ENCODE measurements at places on chromosomes 3 and 15.

- DNase-seq: no peak
Observed at GRCh38 chr15:101528917-101529299, 39.4 kb upstream of the PCSK6 start.

DNA sequence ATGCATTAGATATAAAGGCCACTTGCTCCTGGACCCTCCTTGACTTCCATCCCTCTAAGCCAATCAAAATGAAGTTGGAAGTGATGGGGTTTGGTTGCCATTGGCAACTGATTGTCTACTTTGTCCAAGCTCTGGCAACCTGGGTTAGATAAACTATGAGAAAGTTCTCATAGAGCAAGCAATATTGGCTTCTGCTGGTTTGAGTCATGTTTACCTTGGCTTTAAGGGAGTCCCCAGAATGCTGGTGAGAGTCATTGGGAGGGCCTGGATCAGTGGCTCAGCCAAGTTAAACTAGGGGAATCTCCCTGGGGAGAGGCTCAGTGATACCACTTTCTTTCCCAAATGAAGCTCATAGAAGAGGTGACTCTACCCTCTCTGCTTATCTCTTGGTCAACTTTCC, 176.3 kb upstream of the ROPN1 start:
- no peak for DNase-seq

DNA sequence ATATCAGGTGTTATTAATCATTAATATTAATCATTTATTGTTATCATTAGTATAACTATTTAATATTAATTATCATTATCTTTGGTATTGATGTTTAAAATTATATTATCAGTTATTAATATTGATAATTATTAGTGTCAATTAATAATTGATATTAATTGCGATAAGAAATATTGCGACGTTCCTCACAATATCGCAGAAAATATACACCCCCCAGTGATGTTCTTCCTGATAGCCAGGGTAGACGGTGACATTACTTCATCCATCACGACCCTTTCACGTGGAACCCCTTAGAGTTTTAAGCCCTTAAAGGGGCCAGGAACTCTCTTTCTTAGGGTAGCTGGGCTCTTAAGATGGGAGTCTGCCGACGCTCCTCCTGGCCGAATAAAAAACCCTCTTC, 98.6 kb upstream of the OSBPL11 start:
- DNase-seq: no peak

- DNase-seq: no peak
Observed at GRCh38 chr3:73363093-73363492, 261.6 kb downstream of the PDZRN3 start.

DNA sequence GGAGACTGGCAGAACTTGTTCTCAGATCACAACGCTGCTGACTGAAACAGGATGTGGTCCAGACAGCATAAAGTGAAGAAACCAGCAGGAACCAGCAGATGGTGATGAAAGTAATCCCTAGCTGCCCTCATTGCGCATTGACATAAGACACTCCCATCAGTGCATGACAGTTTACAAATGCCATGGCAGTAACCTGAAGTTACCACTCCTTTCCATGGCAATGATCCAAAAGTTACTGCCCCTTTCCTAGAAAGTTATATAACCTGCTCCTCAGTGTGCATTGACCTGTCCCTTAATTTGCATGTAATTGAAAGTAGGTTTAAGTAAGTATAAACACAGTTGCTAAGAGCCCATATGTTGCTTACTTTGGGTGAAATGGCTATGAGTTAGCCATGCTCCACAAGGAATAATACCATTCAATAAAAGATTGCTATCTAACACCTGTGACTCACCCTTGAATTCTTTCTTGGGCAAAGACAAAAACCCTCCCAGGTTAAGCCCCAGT, 149.1 kb upstream of the CD96 start:
- no peak for DNase-seq

DNA sequence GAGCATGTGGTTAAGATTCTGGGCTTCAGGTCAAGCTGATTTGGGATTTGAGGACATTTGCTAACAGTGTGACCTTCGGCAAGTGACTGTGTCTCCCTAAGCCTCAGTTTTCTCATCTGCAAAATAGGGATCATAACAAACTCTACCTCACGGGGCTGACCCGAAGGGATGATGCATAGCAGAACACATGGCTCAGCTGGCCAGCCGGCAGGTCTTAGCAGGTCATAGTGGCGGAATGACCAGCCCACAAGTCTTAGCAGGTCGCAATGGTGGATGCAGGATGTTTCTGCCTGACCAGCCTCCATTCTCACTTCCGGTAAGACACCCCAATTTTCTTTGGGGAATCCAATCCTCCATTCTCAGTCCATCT, 63.3 kb downstream of the IQSEC1 start:
- DNase-seq: no peak

GRCh38 chr3:8520816-8521403, 19.3 kb downstream of the LMCD1 start:
- no peak for DNase-seq

DNA sequence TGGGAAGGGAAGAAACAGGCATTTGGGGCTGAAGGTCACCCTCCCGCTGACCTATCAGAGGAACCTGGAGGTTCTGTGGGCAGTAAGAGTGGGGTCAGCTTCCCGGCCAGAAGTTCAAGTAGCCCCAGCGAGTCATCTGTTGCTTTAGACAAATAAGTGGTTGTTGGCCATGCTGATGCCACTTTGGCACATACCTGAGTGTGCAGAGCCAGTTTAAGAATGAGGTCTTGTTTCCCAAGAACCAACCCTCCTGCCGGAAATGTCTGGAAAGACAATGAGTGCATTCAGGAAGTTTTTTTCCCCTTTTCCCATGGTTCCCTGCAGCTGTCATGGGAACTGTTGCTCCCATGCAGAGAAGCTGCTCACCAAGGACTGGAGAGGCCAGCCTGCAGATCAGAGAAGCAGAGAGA, 166.7 kb downstream of the ZNF621 start:
- no peak for DNase-seq

GRCh38 chr3:150410311-150411105, 2.4 kb downstream of the TSC22D2 start:
- no peak for DNase-seq

GRCh38 chr3:135694142-135694541, 271.4 kb upstream of the PPP2R3A start:
- no peak for DNase-seq

- no peak for DNase-seq
Observed at GRCh38 chr3:14844386-14845170, 25.8 kb downstream of the FGD5 start.

GRCh38 chr3:134432236-134432635, 53.5 kb downstream of the ANAPC13 start:
- DNase-seq: no peak

All from HS-5 (cell line).